ENCODE measurements at places on chromosomes 16 and 17.

- no peak for DNase-seq
Observed at GRCh38 chr16:3549906-3550305, 27.3 kb downstream of the NLRC3 start.

- DNase-seq: no peak
Observed at GRCh38 chr17:850851-851763, 69.0 kb downstream of the MRM3 start.

- no peak for DNase-seq
Observed at GRCh38 chr16:20747030-20747816, 5.6 kb upstream of the THUMPD1 start.

GRCh38 chr17:45149669-45150664, 1.7 kb downstream of the HEXIM1 start:
- no peak for DNase-seq

- DNase-seq: no peak
Observed at GRCh38 chr17:45729294-45729907, 54.7 kb upstream of the CRHR1 start.

- DNase-seq: no peak
Observed at GRCh38 chr17:5821803-5822202, 237.5 kb upstream of the NLRP1 start.

GRCh38 chr16:88022076-88023042, 71.1 kb downstream of the BANP start:
- DNase-seq: no peak

- DNase-seq: no peak
Observed at GRCh38 chr17:39775031-39775430, 37.3 kb downstream of the GRB7 start.

DNA sequence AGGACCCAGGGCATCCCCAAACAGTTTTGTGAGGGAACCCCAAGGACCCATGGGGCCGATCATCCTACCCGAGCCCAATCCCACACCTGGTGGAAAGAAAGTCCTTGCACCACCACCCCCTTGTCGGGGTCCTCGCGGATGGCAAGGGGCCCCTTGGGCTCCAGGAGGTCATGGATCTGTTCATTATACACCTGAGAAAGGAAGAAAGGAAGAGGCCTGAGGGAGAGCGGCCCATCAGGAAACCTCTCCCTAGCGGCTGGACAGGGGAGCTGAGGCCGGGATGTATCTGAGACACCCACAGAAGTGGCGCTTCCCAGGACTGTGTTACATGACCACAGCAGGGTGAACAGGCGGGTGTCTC, 12.8 kb downstream of the KIF18B start:
- DNase-seq: no peak

- no peak for DNase-seq
Observed at GRCh38 chr16:17408296-17408695, 62.5 kb downstream of the XYLT1 start.

DNA sequence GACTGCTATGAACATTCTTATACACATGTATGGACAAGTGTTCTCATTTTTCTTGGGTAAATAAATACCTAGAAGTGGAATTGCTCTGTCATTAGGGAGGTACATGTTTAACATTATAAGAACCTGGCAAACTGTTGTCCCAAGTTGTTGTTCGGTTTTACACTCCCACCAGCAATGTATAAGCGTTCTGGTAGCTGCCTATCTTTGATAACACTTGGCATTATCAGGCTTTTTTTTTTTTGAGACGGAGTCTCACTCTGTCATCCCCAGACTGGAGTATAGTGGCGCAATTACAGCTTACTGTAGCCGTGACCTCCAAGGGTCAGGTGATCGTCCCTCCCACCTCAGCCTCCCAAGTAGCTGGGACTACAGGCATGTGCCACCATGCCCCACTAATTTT, 16.3 kb downstream of the ATAD5 start:
- DNase-seq: no peak

- DNase-seq: no peak
Observed at GRCh38 chr16:87569601-87570571, 32.4 kb upstream of the JPH3 start.

- DNase-seq: no peak
Observed at GRCh38 chr16:56198006-56198754, 6.9 kb downstream of the GNAO1 start.

- DNase-seq: no peak
Observed at GRCh38 chr17:5770441-5771270, 186.3 kb upstream of the NLRP1 start.
